A549 (cell line): ENCODE measurements at places on chromosomes 3 and 15.

DNA sequence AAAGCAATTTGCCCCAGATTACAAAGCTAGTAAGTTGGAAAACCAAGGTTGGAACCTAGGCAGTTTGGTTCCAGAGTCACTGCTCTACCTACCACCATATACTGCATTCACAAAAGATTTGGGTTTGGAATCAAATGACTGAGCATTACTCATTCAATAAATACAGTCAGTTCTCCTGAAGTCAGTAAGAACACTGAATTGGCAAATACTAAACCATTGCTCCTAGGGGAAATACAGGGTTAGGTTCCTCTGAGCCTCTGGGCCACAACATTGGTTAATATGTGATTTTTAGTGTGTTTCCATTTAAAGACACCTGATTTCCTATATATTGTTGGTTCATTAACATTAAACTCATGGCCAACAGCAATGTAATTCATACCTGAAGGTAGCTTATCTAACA, 2.1 kb upstream of the EIF5A2 start:
- DNase-seq: no peak

- no peak for DNase-seq
These were observed 593 bp upstream of the RSL24D1 start for GRCh38 chr15:55197362-55197705.

GRCh38 chr3:184586851-184587250, 25.3 kb downstream of the EPHB3 start:
- no peak for DNase-seq

GRCh38 chr3:61897848-61898247, 336.5 kb downstream of the PTPRG start:
- no peak for DNase-seq

- DNase-seq: no peak
These were observed 65.7 kb downstream of the RASA2 start for GRCh38 chr3:141552440-141552991.

DNA sequence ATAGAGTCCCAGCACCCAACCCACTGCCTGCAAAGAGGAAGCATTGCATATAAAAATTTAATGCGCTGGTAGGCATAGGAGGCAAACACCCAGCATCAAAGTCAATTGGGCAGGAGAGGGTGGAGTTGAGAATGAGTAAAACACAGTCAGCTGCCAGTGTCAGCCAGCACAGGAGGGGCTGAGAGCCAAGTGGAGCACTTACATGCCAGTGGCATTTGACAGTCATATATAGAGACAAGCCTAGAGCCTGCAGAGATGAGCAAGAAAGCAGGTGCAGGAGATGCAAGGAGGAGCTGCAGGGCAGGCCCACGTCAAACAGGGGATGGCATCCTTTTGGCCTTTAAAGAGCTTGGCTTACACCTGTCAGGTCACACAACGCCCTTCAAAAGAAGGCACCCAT, 27.6 kb upstream of the ZFAND6 start:
- DNase-seq: no peak

DNA sequence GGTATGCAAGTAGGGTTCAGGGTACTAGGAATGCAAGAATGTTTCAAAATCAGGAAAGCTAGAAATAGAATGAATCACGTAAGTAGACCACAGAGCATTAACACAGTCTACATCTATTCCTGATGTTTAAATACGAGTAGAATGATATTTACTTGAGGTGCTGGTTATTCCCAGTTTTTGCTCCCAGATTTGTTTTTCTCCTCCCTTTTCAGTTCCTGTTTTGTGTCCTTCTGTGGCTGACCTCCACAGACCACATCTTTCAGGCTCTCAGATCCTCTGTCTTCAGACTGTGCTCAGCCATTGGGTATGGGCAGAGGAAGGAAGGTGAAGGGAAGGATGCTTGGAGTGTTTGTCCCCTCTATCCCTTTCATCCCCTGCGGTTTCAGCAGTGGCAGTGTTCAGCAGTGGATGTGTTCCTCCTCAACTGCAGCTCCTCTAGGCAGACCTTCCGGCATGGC, 276.6 kb downstream of the ZNF621 start:
- no peak for DNase-seq

DNA sequence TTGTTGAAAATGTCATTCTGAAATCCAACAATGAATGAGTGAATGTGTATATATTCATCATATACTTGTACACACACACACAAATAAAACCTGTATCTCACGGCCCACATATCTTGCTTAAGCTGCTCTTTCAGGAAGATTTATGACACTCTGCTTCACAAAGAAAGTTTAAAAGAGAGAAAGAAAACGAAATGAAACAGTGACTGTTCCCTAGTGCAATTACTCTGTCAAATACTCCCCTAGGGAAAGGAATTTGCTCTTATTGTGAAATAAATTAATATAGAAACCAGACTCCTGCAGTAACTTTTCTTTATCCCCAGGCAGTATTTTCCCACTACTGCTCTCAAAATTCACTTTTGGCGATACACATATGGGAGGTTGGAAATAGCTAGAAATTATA, 329.1 kb downstream of the VPS13C start:
- no peak for DNase-seq

DNA sequence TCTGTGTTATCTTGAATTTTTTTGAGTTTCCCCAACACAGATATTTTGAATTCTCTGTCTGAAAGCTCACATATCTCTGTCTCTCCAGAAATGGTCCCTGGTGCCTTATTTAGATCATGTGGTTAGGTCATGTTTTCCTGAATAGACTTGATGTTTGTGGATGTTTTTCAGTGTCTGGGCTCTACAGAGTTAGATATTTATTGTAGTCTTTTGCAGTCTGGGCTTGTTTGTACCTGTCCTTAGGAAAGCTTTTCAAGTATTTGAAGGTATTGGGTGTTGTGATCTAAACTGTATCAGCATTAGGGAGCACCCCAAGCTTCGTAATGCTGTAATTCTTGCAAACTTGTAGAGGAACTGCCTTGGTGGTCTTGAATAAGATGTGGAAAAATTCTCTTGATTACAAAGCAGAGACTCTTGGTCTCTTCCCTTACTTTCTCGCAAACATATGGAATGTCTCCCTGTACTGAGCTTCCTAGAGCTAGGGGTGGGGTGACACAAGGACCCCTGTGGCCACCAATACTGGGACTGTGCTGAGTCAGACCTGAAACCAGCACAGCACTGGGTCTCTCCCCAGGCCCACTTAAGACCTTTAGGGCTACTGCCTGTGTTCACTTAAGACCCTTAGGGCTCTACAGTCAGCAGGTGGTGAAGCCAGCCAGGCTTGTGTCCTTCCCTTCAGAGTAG, 26.5 kb downstream of the TM4SF18 start:
- DNase-seq: no peak

DNA sequence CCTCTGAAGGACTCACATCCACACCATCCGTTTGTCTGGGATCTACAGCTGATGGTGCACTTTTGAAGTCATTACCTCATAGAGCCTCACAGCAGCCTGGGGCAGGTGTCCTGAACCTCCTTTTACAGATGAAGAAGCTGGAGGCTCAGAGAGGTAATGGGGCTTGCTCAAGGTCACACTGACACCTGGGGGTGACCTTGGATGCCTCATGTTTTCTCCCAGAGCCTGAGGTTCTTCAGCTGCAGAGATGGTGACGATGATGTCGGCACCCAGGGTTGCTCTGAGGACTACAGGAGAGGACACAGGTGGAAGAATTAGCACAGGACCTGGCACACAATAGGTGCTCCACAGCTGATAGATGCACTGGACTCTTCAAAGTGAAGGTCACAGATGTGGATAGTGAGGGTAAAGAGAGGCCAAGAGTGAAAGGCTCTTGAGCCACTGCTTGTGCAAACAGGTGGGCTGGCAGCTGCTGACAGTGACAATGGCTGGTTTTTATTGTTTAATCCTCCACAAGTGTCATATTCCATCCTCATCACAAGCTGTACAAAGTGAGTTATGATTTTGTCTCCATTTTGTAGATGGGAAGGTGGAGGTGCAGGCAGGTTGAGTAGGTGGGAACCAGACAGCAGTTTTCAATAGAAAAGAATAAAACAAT, 17.4 kb upstream of the ATP2B2 start:
- no peak for DNase-seq

DNA sequence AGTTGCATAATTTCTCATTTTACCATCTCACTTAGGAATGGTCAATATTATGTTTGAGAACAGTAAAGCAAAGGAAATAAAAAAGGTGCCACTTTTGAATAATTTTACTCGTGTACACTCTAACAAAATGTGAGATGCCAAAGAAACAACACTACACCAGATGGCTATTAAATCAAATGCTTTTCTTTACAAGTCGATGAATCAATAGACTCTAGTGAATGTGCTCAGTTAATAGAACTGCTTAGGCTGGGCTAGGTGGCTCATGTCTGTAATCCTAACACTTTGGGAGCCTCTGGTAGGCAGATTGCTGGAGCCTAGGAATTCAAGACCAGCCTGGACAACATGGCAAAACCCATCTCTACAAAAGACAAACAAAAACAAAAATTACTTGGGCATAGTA, 87.9 kb downstream of the ZNF609 start:
- no peak for DNase-seq

DNA sequence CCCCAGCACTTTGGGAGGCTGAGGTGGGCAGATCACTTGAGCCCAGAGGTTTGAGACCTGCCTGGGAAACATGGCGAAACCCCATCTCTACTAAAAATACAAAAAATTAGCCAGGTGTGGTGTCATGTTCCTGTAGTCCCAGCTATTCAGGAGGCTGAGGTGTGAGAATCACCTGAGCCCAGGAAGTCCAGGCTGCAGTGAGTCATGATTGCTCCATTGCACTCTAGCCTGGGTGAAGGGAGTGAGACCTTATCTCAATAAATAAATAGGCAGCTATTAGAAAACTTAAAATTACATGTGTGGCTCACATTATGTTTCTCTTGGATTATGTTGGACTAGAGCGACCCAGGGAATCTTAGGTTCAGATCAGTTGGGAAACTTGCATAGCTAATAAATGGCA, 69.7 kb downstream of the RPLP1 start:
- DNase-seq: no peak

GRCh38 chr15:69858456-69858855, 239.3 kb downstream of the TLE3 start:
- no peak for DNase-seq

DNA sequence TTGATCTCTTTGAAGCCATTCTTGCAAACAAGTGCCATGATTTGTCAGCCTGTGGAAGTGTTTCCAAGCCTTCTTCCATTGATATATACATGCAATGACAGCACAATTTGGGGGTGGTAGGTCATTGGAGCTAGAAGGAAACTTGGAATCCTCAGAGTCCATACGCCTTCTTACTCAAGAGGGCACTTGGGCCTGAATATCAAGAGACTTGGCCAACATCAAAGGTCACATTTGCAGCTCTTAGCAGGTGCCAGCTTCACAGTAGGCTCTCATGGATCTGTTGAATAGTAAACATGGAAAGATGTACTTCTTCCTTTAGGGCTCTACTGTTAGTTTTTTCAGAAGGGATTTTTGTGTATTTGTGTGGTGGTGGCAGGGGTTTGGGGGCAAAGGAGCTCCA, 50.9 kb downstream of the RHCG start:
- DNase-seq: no peak

- DNase-seq: no peak
These were observed 27.7 kb upstream of the PLXNA1 start for GRCh38 chr3:126955004-126955790.
